Nucleus accumbens (tissue), 56 donors: ENCODE measurements at places on chromosomes 4 and X.
A peak's percentile ranks its signal among the peaks of the same experiment; 100 is the strongest.

- DNase-seq: no peak
Measured at GRCh38 chr4:52627876-52628275, 31.2 kb downstream of the USP46 start.

DNA sequence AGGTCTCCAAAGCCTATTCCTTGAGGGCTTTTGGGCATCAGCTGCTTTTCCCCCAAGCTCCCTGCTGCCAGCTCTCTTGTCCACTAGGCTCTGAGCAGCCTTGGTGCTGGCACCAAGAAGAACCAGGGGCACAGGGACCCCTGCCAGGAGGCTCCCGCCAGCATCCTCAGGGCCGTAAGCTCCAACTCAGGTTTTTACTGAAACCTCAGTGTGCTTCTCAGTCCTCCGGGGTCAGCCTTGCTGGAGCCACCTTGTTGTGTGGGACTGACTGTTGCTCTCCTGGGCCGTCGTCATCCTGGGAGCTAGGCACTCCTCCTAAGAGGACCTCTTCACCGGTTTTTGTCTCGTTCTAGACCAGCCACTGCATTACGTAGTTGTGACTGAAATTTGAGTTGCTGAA lies 38.9 kb downstream of the NOP14 start:
- DNase-seq: no peak

GRCh38 chr4:150063128-150063527 lies 15.1 kb upstream of the DCLK2 start:
- DNase-seq: no peak

- no peak for DNase-seq
Measured at GRCh38 chrX:9955506-9955905, 11.7 kb upstream of the CLDN34 start.

DNA sequence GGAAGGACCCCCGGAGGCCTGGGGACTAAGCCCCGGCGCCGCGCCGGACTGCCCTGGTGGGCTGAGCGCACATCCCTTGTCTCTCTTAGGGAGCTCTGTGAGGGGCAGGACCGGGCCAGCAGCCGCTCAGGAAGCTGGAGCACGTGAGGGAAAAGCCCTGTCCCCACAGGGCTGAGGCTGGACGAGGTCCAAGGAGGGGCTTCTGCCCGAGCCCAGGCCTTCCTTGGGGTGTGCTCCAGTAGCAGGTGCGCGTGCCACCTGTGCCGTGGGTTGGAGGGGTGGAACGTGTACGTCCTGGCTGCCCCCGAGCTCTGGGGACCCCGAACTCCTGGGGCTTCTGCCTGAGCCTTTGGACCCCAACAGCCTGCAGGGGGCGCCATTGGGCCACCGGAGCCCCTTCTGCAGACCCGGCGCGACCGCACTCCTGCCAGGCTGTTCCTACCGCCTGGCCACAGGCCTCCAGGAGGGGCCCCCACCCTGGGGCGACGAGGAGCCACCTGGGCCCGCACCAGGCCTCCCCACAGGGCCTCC lies 27.2 kb downstream of the TACC3 start:
- peak; percentile 21 for DNase-seq

- DNase-seq: no peak
Measured at GRCh38 chrX:125293850-125294780, 25.6 kb upstream of the TEX13C start.

DNA sequence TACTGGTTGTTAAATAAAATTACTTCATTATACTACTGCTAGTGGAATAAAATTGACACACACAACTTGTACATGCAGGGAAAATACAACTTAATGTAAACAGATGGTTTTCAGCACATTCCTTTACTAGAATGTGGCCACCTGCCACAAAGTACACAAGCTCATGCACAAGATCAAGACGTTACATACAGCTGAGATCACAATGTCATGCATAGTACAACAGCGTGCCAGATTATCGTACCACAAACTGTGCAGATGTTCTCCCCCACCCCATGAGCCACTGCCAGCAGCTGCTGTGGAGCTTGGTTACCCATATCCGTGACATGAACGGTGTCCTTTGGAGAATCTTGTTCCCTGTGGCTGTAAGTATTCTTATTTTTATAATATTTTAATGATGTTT lies 27.7 kb downstream of the FBXO8 start:
- DNase-seq: no peak
